ENCODE measurements at places on chromosomes 16 and 17. TPM values are rescaled to one million over a fixed set of nuclear protein-coding genes. Genes with fewer than 3 reads are reported as not detected.

DNA sequence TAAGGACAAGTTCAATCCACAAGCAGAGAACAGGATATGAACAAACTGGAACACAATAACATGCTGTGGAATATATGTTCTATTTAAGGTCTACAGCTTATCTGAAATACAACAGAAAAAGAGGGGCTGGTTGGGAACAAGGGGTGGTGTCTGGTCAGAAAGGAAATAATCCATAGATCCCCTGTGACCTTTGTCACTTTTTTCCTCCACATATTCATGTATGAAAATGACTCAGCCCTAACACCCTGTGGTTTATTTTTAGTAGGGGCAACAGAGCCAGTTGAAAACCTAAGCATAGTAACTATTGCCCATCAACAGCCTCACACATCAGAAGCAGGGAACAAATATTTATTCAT lies 12.3 kb upstream of the SPAG9 start:
- no peak for DNase-seq

DNA sequence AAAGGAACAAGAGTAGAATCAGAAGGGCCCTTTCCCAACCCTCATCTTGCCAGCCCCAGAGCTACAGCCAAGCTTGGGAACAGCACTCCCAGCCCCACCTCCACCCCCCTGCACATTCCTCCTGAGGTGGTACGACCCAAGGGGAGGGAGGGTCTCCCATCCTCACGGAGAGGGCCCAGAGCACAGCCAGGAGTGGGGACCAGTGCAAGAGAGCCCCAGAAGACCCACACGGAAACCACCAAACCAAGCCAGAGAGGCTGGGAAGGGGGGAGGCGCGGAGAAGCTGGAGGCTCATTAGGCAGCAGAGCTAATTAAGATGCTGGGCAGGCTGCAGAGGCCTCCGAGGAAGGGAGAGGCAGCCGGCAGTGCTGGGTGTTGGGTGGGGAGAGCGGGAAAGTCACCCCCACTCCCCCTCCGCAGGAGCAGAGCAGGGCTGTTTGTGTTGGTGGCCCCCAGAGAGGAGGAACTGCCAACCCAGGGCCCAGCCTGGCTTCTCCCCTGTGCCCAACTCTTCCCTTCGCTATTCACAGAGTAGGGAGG lies 2.4 kb downstream of the CACNB1 start:
- no peak for DNase-seq

DNA sequence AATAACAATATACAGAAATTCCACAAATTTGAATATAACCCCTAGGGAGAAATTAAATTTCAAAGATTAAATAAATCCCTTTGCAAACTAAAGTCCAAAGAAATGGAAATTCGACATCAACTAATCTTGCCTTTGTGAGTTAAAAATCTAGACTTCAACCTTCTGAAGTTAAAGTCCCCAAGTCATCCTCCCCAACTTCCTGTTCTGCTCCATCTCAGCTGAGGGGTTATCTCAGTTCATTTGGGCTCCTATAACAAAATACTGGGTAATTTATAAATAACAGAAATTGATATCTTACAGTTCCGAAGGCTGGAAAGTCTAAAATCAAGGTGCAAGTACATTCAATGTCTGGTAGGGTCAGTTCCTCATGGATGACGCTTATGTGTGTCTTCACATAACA lies 22.8 kb upstream of the KDM6B start:
- no peak for DNase-seq

Gene CCDC57
- 8.7 TPM for polyA plus RNA-seq

DNA sequence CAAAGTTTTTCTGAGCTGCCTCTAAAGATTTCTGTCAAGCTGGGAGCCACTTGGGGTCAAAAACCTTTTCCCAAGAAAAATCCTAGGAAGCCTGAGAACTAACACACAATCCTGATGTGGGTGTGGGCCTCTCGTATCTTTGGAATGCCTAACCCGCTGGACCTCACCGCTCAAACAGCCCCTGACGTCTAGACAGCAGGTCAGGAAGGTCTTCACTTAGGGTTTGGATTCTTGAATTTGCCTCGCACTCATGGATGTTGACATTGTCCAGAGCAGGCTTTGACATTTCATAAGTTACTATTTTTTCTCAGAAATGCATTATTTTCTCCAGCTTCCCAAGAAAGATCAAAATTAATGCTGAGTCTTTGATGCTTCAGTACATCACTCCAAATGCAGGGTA lies 18.9 kb downstream of the TEX2 start:
- DNase-seq = no peak

GRCh38 chr17:78967782-78968362 lies 11.9 kb downstream of the LGALS3BP start:
- no peak for DNase-seq

- DNase-seq = no peak
Measured at GRCh38 chr17:9676820-9677310, 31.5 kb downstream of the USP43 start.

DNA sequence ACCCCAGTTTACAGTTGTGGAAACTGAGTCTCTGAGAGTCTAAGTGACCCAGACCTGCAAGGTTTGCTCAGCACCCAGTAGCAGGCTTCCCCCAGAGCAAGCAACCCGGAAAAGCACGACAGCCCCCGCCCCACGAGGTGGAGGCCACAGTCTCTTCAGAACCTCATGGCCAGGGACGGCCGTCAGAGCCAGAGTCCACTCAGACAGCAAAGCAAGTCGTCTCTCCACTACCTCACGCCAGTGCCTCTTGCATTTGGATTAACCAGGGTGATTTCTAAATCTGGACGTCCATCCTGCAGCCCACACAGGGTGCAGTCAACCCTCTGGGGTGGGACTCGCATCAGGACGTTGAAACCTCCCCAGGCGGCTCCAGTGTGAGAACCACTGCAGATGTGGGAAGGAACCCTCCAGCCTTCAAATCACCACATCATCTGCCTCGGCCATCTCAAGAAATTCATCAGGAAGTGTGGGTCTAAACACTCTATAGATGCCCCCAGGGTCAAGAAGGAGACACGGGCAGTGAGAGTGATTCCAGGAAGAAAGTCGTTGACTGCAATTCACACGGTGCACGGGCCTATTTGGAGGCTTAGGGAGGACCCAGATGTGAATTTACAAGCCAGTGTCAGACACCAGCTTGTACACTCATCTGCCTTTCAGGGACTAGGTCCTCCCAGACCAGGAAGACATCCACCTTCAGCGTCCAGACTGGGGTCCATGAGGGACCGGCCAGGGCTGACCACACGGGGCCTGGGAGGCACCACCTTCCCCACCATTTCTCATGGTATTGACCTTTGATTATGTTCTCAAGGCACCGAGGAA lies 20.2 kb upstream of the RBFOX3 start:
- DNase-seq = no peak

DNA sequence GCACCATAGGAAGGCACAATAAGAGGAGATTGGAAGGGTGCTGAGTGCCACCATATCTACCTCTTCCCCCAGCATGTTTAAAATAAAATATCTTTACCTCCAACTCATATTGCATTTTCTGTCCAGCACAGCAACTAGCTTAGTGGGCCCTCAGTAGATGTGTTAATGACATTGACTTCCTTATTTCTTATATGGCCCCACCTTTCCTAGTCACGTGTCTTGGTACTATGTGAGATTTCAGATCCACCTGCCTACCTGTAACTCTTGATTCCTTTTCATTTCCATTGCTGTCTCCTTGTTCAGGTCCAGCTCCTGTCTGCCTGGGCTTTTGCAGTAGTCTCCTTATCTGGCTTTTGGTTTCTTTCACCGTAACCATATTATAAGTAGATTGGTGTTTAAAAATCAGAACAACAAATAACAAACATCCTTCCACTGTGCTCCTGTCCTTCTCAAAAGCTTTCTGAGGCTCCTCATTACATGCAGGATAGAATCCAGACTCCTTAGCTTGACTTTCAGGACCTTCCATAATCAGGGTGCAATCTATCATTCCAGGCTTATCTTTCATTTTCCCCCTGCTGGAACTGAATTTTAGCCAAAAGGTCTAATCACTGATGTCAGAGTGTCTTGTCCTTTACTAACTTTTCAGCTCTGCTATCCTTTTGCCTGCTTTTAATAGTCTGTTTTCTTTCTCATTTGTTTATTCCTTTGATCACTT lies 71.3 kb downstream of the FTO start:
- DNase-seq = no peak

GRCh38 chr17:79777894-79778503 lies at the start of gene CBX2:
CBX2 (plus strand) TSS chr17:79778148; CDS start chr17:79778236, 88 bp downstream.
- DNase-seq = peak; percentile 88

DNA sequence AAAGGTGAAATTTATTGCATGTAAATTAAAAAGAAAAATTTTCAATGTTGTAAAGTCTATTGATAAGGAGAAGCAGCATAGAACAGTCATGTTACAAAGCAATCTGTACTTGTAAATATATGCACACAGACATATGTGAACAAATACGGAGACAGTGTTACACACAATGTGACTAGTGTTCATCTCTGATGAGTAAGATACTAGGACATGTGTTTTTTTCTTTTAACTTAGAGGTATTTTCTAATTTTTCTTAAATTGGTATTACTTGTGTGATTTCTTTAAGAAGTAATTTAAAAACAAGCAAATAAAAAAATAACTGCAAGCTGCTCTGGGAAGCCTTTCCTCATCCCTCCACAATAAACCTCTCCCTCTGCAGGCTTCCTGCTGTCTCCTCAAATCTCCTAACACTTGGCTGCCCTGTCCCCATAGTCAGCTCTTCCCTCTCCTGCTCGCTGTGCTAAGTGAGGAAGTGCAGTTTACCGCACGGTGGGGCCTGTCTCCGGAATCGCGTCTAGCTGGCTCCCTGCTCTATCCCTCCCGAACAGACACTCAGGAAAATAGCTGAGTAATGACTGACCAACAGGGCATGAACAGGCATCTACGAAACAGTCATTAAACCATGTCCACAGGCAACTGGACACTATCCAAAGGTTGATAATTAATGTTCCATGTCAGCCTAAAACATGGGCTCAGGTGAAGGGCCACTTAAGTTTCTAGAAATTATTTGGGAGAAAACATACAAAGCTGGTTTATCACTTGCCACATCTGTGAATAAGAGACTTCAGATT lies 35.9 kb downstream of the CMTM4 start:
- DNase-seq = peak; percentile 71

- no peak for DNase-seq
Measured at GRCh38 chr17:14739656-14740431, 439.0 kb downstream of the HS3ST3B1 start.

- DNase-seq = peak; percentile 6
Measured at GRCh38 chr17:77875881-77876509, 82.5 kb upstream of the TNRC6C start.

Gene HS3ST2
- polyA plus RNA-seq = 0.19 TPM

- DNase-seq = no peak
Measured at GRCh38 chr17:13484020-13484419, 117.7 kb downstream of the HS3ST3A1 start.

DNA sequence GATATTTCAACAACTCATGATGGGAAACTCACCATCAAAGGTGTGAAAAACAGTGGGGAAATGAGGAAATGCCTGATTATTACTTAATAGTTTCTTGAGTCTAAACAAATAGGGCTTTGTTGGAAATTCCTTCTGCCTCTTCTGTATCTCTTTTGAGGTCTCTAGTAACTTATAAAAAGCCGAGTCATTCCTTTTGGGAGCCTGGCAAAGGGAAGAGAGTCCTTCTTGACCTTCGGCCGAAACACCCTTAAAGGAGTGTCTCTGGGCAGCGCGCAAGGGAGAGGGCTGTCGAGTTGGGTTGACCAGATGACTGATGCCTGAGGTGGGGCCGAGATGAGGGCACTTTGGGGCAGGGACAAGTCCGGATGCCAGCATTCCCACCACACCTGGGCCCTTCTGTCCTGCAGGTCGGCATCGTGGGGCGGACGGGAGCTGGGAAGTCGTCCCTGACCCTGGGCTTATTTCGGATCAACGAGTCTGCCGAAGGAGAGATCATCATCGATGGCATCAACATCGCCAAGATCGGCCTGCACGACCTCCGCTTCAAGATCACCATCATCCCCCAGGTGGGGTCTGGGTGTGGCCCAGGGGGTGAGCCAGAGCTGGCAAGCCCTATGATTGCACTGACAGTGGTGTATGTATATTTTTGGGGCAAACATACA lies 89.2 kb downstream of the ABCC6 start:
- no peak for DNase-seq

DNA sequence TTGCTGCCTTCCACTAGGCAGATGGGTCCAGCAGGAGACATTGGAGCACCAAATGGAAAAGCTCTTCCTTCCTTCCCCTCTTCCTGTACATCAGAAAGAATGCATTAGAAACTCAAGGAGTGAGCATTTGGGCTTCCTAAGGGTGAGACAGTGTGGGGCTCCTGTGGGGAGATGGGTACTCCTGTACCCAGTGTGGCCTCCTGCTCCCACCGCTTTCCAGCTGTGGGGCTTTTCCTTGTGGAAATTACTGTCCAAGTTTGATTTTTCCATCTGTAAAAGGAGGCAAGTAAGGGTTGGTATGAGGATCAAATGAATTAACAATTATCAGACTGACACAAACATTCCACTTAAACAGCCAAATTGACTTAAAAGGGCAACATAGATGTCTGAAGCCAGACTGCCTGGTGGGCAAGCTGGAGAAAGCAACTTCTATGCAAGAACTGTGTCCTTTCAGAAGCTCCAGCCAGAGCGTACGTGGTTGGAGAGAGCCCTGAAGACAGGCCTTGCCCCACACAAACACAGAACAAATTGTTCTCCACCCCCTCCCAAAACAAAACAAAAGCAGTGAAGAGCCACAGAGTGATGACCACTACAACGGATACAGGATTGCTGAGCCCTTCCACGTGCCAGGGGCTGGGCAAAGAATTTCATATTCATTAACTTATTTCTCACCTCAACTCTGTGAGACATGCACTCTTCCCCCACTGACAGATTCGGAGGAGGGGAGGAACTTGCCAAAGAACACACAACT lies 23.1 kb upstream of the ALDH3A1 start:
- DNase-seq = no peak

DNA sequence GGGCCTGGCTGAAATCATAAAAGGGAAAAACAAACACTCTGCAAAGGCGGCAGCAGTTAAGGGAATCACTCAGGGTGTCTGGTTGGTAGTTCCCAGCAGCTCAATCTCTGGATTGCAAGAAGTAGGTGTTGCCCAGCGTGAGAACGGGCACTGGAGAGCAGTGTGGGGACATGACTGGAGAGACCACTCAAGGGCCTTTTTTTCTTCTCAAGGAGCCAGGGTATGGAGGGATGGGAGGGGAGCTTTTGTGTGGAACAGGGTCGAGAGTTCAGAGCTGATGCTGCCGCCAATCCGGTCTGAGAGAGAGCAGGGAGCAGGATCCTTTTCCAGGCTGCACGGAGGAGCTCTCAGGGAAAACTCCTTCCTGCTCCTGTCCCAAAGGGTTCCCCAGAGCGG lies 15.2 kb downstream of the SCNN1B start:
- no peak for DNase-seq

DNA sequence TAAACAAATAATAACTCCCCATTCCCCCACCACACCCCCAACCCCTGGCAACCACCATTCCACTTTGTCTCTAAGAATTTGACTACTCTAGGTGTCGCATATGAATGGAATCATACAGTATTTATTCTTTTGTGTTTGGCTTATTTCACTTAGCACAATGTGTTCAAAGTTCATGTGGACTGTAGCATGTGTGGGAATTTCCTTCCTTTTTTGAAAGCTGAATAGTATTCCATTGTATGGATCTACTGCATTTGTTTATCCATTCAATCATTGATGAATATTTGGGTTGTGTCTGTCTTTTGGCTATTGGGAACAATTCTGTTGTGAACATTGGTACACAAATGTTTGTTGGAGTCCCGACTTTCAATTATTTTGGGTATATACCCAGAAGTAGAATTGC lies 3.3 kb upstream of the ACSF2 start:
- no peak for DNase-seq

- peak; percentile 63 for DNase-seq
Measured at GRCh38 chr17:67469208-67469980, 92.3 kb downstream of the PITPNC1 start.

GRCh38 chr17:4204190-4204589 lies 59.6 kb downstream of the ANKFY1 start:
- DNase-seq = no peak

GRCh38 chr17:81050645-81051625 lies 16.0 kb downstream of the BAIAP2 start:
- no peak for DNase-seq

Measured in heart left ventricle (tissue), 16 donors.